Hippocampal formation (tissue), 2 donors: ENCODE measurements at places on chromosomes 6 and 20.

- no peak for DNase-seq
Observed at GRCh38 chr6:129989396-129989795, 29.0 kb upstream of the L3MBTL3 start.

- DNase-seq, result peak; percentile 2
Observed at GRCh38 chr20:57553376-57554018, 7.4 kb upstream of the PCK1 start.

- DNase-seq, result no peak
Observed at GRCh38 chr20:61230166-61230565, 21.9 kb upstream of the CDH4 start.

- no peak for DNase-seq
Observed at GRCh38 chr20:5148581-5148980, 21.8 kb downstream of the CDS2 start.

DNA sequence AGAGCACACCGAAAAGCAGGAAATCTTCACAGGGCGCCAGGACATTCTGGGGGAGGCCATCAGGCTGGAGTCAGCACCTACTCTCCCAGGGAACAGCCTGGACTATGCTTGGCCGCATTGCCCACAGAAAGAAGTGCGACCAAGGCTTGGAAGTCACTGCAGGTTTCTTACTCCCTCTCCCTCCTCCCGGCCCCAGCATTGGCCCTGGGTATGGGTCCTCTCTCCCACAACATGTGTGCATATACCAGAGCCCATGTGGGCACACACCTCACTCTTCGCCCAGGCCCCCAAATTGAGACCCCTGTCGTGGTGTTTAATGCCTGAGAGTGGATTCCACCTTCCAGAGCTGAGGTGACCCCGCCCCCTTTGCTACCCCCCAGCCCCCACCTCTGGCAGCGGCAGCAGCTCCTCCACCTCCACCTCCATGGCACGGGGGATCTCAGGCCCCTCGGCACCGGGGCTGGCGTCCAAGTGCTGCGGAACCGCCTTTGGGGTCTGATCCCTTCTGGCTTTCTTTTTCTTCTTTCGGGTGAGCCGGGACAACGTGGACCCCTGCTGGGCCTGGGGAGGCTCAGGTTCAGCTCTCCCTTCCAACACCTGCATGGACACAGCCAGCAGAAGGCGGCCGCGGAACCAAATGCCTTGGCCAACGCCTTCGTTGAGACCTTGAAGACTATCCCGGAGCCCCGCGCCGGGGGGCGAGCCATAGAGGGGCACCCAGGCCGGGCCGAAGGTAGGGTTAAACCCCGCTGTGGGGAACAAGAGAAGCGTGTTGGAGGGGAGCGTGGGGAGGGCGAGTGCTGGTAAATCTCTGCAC, 15.2 kb upstream of the SPAG4 start:
- DNase-seq, result no peak

DNA sequence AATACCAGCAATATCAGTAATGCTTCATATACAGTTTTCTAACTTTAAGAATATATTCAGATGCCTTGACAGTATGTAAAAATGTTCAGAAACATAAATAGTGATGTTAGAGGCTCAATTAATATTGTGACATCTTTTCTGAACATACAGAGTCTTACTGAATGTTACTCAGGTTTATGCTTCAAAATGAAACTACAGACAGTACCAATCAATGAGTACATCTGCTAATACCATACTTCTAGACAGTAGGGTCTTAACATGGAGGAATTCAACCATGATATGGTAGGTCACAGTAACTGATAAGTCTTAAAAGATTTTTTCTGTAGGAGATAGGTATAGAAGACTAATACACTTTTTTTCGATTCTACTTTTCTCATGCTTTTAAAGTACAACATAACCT, 8.3 kb downstream of the GCLC start:
- DNase-seq, result no peak

DNA sequence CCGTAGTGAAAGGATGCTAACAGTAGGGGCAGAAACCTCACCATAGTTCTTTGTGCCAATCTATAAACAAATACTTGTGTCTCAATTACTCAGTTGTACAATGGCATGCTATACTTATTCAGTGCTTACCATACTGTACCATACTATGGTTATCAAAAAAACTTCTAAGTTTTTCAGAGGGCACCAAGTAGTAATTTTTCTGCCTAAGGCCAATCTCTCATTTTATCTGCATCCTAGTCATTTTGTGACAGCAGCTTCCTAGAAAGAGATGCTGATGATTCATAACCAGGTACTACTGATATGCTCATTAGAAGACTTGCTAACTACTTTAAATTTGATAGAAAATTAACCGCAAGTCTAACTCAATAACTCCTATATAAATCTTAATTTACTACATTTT, 42.9 kb downstream of the TMEM244 start:
- no peak for DNase-seq

- peak; percentile 43 for DNase-seq
Observed at GRCh38 chr20:3563548-3564177, 92.8 kb downstream of the ATRN start.

GRCh38 chr20:51400051-51400926, 142.2 kb downstream of the NFATC2 start:
- DNase-seq, result no peak

DNA sequence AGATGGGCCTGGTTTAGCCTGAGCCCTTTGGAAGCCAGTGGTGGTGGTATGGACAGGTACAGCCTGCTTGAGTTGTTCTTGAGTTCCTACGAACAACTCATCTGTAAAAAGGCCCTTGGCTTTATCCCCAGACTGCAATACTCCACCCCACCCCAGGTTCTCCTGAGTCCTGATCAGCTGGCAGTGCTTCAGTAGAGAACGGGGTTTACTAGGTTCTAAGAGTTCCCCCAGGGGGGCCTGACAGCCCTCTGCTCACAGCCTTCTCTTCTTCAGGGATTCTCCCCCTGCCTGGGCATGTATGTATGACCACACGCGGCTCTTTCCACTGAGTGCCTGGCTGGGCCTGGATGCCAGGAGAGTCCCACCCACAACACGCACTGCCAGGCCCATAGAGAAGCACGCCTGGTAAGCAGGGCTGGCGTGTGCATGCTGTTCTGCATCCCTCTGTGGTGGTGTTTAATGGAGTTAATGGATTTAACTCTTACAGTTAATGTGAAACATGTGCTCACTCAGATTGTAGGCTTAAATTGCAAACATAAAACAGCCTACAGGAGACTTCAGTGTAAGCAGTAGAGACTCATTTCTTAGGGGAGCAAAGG, 44.3 kb upstream of the SLC4A11 start:
- DNase-seq, result no peak

DNA sequence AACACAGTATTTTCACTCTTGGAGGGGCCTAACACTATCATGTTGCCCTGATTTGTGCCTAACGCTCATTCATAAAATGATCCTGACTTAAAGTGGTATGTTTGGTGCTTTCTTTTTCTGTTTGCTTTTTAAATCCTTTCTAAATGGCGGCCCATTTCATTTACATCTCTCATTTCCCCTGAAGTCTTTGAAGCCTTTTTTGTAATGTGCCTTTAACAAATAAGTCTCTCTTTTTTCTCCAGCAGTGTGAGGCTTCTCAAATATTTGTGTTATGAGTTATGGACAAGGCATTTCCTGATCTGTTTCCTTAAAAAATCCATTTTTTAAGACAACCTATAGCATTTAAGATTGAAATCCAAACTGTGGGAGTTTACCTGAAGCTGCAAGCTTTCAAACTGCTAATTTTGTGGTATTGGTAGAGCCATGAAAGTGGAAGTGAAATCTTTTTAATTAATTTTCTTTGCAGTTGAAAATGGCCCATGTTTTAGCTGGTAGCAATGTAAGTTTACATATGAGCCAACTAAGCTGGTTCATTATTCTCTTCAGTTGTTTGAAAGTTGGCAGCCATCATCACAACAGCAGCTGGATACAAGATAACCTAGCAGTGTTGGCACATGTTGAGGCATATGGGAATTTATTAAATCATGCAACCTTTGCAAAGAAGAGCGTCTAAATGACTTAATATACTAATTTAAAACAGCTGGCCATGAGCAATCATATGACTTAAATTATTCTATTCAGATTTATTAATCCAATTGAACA, 469.7 kb downstream of the CDKAL1 start:
- no peak for DNase-seq

DNA sequence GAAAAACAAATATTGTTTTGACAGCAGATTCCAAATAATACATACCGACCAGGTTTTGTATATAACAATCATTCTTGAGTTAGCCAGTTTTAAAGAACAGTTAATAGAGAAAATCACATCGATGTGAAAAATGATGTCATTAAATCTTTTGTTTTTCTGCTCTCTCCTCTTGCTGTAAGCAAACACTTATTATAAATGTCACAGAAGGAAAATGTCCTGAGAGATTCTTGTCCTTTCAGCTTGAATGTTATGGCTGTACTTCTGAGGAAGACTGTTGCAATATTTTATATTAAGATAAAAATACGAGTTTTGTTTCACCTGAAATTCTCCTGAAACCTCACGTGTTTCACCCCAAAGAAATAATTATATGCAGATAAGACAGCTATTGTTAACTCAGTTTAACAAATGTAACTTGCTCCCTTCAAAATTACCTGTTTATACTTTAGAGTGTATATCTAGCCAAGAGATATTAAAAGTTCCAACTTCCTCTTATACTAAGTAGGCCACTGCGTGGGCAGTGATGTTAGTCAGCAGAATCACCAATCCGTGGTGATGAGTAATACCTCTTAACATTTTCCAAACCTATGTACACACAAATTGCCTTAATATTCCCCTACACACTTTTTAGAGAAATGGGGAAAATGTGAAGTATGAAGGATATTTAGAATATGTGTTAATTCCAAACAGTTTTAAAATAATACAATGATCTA, 1111.4 kb upstream of the CITED2 start:
- DNase-seq, result no peak

GRCh38 chr6:21586740-21587178, 6.8 kb upstream of the SOX4 start:
- DNase-seq, result no peak

- DNase-seq, result no peak
Observed at GRCh38 chr6:88164061-88164460, 2.1 kb downstream of the CNR1 start.
